Activated T-cell treated with anti-CD3 and anti-CD28 coated beads for 48 hours (primary cell): ENCODE measurements at places on chromosomes 7 and 10.

GRCh38 chr7:128373606-128374005 is 12.1 kb upstream of the PRRT4 start:
- DNase-seq, result no peak

DNA sequence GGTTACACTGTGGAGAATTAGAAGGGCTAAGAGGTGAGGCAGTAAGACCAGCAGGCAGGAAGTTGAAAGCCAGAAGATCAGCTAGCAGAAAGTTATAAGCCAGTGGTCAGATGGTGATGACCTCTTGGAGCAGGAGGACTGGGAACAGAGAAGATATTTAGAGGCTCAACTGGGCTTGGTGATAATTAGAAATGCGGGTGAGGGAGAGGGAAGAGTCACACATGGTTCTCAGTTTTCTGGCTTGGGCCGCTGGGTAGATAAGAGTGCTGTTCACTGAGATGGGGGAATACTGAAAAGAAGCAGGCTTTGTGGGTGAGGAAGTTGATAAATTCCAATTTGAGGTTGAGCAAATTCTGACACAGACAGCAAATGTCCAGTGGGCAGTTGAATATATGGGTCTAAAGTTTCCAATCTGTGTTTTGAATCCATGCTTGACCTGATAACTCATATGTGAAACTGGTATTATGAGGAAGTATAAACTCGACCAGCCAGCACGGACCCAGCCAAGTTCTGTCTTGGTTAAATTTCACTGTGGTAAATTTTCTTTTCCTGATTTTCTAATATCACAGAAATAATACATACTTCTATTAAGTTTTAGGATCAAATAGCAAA is 22.7 kb downstream of the LSMEM1 start:
- no peak for DNase-seq

DNA sequence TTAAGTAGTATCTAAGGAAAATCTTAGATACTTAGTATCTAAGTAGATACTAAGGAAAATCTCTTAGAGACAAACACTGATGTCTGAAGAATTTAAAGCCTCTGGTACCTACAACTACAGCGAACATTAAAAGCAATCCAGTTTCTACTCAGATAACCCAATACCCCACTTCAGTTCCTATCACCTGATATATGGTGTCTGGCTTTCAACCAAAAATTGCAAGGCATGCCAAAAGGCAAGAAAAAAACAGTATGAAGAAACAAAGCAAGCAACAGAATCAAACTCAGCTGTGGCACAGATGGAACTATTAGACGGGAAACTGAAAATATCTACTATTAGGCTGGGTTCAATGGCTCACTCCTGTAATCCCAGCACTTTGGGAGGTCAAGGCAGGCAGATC is 31.1 kb downstream of the ARHGAP12 start:
- no peak for DNase-seq

DNA sequence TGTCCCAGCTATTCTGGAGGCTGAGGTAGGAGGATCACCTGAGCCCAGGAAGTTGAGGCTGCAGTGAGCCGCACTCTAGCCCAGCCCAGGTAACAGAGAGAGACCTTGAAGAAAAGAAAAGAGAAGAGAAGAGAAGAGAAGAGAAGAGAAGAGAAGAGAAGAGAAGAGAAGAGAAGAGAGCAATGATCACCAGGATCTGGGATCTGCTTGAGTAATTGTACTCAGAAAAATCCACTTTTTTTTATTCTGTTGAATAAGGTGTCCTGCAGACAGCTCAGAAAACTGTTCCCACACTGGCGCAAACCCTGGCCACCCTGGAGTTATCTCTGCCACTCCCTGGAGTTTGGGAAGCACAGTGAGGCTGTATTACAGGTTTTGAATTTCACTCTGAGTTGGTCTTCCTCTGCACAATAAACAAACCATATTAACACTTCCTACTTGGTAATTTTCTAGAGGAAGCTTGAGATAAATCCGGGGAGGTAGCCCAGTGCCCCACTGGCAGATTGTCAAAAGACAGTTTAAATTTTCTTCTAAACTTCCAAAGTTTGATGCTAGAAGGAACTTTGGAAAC is 9.6 kb upstream of the OAT start:
- no peak for DNase-seq

GRCh38 chr7:28200598-28200997 is 20.0 kb upstream of the JAZF1 start:
- no peak for DNase-seq

- no peak for DNase-seq
These were observed 274.5 kb downstream of the DNAJB6 start for GRCh38 chr7:157611341-157611740.

GRCh38 chr7:34165466-34165865 is 260.1 kb downstream of the BMPER start:
- DNase-seq, result no peak

GRCh38 chr7:55563596-55564325 is 8.5 kb downstream of the VOPP1 start:
- no peak for DNase-seq

- no peak for DNase-seq
These were observed 25.2 kb downstream of the TMEM270 start for GRCh38 chr7:73885975-73886798.

DNA sequence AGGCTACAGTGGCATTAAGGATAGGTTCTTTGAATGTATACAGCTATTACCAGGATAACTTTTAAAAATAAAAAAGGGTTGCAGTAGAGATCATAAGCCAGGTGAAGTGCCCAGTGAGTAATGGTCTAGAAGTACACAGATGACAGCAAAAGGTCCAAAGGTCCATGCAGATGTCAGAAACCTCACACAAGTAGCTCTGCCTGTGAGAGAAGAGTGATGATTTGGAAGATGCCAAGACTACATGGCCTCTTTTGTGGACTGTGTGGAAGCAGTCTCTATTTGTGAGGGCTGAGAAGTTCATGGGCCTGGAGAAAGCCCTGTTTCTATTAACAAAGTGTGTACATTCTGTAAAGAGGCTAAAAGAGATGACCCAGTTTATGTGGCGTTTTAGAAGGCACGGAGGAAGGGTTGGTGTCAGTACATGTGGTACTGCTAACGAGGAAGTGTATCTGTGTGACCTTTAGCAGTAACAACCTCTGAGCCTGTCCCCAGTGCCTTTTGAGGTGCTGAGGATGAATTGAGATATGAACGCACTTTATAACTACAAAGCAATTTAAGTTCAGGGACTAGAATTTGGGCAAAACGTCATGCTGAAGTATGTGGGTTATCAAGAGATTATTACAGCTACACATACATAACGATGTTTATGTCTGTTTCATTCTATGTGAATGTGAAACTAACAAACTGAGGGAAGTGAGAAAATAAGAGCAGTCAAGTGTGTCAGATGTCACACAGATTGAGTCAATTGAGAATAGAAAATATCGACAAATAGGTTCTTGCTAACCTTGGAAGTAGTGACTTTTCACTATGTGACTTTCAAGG is 7.6 kb downstream of the CYCS start:
- DNase-seq, result no peak

DNA sequence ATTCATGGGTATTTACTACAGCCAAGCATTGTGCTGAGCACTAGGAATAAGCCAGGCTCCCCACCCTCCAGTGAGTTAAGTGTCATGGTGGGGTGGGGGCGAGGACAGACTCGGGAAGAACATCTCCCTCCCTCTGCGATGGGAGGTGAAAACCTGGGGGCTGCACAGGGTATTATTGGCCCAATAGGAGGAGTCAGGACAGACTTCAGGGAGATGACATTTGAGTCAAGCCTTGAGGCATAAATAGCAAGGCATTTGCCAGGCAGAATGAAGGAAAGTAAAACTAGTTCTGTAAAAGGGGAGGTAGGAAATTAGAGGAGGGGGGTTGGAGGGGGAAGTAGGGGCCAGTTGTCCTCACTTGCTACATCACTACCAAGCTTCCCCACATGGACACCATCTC is 18.9 kb downstream of the NKX2-3 start:
- no peak for DNase-seq

DNA sequence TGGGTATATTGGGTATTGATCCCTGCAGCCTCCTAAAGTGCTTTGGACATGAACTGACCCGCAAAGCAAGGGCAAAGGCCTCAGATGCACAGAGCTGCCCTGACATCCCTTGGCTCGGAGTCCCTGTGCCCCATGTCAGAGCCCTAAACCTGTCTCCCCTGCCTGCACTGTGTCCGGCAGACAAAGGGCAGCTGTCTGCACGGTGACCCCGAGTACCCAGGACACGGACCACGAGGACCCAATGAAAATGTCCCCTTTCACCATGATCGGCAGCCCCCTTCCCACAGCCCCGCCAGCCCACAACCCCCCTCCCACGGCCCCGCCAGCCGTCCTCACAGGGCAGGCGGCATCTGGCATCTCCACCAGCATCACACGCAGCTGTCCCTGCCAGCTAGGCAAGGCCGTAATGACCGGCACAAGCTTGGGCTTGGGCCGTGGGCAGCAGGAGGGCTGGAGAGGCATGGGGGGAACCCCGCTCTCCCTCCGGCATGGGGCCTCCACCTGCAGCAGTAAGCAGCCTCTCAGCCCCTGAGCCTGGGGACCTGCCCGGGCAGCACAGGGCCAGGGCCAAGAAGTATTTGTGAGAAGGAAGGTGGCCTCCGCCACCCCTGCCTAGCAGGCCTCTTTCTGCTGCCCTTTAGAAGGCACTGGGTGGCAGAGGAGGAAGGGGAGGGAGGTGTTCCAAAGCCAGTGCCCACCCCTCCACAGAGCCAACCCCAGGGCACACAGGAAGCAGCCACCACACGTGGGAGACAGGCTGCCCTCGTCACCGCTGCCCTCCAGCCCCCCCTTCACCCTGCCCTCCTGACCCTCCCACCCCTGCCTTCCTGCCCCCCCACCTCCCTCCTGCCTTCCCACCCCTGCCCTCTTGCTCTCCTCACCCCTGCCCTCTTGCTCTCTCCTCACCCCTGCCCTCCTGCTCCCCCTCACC is 10.1 kb downstream of the NUDT1 start:
- DNase-seq, result no peak

GRCh38 chr10:92822060-92822634 is 26.2 kb upstream of the EXOC6 start:
- no peak for DNase-seq

- DNase-seq, result no peak
These were observed 149.5 kb downstream of the ZEB1 start for GRCh38 chr10:31468536-31468859.

DNA sequence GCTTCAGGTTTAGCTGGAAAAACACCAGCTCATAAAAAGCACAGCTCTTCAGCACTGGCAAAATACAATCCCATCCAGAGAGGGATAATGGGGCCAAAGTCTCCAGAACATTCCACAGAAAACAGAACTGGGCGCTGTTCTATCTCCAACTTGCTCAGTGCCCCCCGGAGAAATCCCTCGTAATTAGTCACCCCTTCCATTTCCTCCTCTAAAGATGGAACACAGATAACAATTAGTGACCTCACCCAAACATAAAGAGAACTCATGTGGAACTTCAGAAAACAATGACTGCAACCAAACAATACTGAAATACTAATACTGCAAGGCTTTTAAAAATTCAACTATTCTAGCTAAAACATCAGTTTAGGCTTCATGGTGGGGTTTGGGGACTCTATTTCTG is 46.3 kb downstream of the KIAA1549 start:
- no peak for DNase-seq

GRCh38 chr10:77144656-77145055 is 493.0 kb downstream of the KCNMA1 start:
- no peak for DNase-seq

DNA sequence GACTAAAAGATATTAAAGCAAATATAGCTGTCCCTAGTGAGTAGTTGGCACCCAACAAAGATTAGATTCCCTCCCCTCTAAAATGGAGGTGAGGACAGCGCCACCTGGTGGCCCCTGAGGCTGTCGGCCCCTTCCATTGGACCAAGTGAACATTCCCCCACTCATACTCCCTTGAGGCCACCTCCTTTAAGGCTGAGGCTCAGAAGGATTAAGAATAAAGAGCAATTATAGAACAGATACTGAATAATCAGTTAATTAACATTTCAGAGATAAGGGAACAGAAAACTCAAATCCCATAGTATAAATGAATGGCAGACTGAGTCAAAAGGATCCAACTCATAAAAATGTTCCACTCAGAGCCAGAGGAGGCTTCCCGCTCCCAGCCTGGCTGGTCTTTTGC is 130.4 kb upstream of the GHITM start:
- DNase-seq, result peak; percentile 36

- DNase-seq, result no peak
These were observed 52.5 kb upstream of the GRID1 start for GRCh38 chr10:86419101-86419500.

GRCh38 chr10:116947841-116948529 is 57.0 kb downstream of the SHTN1 start:
- DNase-seq, result no peak

GRCh38 chr7:129789652-129790051 is 163.1 kb downstream of the UBE2H start:
- no peak for DNase-seq

GRCh38 chr10:101337836-101338235 is 16.1 kb upstream of the BTRC start:
- DNase-seq, result no peak

DNA sequence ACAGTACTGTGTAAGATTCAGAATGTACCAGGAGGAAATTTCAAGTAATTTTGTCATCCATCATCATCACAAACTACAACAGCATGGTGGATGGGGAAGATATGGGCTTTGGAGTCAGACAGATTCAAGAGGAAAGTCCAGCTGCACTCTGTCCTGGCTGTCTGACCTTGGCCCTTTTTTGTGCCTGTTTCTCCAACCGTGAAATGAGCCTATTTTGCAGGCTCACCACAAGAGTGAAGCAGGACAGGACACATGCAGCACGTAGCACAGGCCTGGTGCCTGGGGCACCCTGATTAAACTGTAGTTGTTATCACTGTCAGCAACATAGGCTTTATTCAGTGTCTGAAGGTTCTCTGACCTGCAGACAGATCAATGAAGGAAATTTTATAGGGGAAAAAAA is 37.6 kb downstream of the RHOBTB1 start:
- no peak for DNase-seq

- no peak for DNase-seq
These were observed 63.9 kb downstream of the DPY19L1 start for GRCh38 chr7:34973400-34973760.

DNA sequence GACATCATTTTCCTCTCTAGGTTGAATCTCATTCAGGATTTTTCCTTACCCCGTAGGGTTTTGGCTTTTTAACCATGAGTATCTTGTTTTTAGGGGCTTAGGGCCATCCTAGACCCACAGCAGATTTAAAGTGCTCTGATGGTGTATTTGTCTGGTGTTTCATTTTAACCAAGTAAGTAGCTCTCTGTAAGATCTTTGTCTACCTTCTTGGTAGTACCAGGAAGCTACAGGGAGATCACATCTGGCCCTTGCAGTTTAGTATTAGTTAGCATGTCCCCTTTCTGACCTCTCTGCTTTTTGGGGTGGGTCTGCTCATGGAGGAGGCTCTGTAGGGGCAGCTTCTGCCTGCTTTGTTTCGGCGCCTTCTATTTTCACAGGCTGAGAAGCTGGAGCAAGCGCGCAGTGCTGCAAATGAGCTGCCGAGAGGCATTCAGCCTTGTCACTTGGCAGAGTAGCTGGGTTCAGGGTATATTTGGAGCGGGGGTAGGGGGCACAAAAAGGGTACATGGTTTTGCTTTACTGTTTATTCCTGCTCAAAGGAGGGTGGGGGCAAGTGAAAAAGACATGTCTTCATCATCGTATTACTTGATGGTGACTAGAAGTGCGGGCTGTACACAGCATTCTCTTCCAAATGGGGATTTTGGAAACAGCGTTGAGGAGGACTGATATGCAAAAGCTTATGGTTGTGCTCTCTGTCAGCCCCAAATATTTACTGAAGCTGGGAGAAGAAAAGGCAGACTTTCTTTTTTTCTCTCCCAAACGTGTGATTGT is 146.3 kb downstream of the CELF2 start:
- no peak for DNase-seq
